ENCODE measurements at places on chromosomes 6 and 20. TPM values are rescaled to one million over a fixed set of nuclear protein-coding genes. Genes with fewer than 3 reads are reported as not detected.
A peak's percentile ranks its signal among the peaks of the same experiment; 100 is the strongest.

ZNF391 gene
- 8.4 TPM for total RNA-seq

GPR6 gene
- not detected for total RNA-seq

SPEF1 gene
- total RNA-seq: 0.55 TPM

PRL gene
- total RNA-seq: 0.48 TPM

HFE gene
- 2.6 TPM for total RNA-seq

MTFR2 gene
- 2.5 TPM for total RNA-seq

TRIM38 gene
- total RNA-seq: 16.1 TPM

HLA-DPB1 gene
- 10.9 TPM for total RNA-seq

VNN1 gene
- 1.3 TPM for total RNA-seq

DNA sequence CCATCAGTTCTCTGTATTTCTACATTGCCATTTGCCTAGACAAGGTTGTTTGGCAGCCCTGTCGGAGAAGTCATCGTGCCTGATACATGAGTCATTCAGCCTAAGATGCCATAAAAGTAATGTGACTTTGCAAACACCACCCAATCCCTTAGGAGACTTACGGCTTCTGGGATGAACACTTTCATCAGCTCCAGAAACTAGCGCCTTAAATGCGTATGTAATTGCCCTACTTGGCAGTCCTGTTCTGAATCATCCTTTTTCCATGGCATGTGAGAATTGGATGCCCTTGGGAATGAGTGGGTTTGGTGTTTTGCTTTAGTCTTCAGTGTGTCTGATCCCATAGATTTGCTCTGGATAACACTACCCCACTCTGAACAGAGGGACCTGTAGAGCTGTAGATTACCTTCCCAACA, 158.5 kb downstream of the SASH1 start:
- DNase-seq: no peak

DNA sequence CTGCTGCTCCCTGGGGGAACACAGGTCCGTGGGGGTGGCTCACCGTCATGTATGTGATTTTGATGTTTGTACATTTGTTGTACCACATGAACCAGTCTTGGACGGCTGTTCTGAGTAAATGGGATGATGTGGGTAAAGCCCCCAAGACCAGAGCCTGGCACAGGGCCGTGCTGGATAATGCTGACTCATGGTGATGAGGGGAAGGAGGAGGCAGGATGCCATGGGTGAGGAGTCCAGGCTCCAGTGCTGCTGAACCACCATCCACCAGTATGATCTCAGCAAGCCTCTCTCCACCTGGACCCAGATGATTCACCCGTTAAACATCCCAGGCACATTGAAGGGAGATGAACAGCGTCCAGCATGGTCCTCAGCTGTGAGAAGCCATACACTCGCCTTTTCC, 9.6 kb upstream of the APCDD1L start:
- DNase-seq: no peak

- DNase-seq: no peak
These were observed 30.8 kb upstream of the SYNCRIP start for GRCh38 chr6:85673198-85674139.

- DNase-seq: no peak
These were observed 322.5 kb downstream of the HACE1 start for GRCh38 chr6:104537180-104537579.

DNA sequence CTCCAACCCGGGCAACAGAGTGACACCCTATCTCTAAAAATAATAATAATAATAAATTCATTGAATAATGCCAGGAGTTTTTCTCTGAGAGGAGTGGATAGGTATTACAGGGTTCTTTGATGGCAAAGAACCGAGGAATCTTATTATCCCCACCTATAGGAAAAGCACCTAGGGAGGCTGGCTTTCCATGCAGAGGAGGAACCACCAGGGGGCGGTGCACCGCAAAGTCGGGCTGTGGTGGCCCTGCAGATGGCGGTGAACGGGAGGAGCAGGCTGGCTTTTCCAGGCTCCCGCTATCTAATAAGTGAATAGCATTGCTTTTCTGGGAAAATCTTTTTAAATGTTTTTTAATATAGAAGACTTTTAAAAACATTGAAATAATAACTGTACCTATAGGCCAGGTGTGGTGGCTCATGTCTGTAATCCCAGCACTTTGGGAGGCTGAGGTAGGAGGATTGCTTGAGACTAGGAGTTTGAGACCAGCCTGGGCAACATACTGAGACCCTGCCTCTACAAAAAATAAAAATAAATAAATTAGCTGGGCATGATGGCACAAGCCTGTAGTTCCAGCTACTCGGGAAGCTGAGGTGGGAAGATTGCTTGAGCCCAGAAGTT, 864.2 kb downstream of the KIF16B start:
- DNase-seq: no peak

DNA sequence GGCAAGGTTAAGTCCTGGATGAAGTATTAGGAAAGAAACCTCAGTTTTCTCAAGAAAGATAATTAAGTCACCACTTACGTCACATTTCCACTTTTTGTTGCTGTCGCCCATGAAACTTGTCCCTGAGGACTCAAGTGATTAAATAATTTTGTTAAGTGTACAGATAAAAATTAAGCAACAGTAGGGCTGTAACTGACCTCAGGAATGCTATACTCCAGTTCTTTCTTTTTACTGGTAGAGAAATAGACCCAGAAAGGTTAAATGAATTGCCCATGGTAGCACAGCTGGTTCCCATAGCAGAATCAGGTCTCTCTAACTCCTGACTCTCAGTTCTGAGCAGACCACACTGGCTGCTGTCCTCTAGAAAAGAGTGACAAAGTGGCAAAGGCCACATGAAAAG, 54.5 kb downstream of the CLIC5 start:
- DNase-seq: no peak

DNA sequence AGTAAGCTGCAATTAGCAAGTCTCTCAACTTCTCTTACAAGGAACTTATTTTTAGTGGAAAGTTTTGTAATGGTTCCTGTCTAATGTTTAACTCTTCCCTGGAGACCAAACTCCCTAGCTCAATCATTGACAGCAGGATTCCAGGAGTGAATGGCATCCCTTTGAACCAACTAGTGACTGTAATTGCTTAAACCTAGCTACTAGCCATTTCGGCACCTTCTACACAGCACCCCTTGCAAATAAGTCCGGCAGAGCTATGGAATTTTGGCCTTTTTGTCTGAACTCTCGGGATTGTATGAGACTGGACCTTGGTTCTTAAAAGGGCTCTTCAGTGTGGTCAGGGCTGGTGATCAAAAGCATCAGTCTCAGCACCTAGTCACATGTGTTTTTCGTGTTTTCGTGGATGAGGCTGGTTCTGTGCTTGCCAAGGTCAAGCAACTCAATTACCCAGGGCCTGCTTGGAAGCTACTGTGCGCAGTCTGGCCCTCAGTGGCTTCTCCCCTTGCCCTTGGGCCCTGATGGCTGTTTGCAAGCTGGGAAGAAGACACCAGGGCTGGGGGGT, 135.3 kb upstream of the NEDD9 start:
- no peak for DNase-seq

DNA sequence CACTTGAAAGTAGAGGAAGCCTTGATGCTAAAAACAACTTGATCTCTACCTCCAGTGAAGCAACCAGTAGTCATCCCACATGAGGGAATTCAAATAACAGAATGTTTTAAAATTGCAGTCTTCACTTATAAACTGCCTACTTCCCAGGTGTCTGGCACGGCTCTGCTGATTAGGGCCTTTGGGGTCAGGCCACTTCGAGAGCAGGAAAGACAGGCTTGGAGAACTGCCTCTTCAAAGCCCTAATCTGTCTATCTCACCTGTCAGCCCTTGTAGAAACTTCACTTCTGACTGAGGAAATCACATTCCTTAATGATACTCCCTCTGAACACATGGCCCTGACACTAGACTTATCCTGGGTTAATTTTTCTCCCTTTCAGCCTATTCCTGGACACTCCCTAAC, 458.6 kb downstream of the TENT5A start:
- DNase-seq: no peak

DNA sequence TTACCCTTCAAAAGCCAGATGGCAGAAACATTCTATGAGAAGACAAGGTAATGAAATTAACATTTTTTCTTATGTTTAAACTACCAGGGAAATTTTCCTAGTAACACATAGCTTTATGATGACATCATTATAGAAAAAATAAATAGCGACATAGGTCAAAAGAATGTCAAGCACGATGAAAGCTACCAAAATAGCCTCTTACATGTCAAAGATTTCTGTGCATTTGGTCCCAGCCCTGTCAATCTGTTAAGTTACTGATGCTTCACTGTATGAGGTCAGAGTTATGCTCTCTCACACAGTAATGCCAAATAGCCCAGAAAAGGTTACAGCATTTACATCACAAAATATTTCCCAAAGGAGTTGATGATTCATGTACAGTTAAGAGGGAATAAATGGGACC, 199.8 kb upstream of the DEFB112 start:
- DNase-seq: no peak

DNA sequence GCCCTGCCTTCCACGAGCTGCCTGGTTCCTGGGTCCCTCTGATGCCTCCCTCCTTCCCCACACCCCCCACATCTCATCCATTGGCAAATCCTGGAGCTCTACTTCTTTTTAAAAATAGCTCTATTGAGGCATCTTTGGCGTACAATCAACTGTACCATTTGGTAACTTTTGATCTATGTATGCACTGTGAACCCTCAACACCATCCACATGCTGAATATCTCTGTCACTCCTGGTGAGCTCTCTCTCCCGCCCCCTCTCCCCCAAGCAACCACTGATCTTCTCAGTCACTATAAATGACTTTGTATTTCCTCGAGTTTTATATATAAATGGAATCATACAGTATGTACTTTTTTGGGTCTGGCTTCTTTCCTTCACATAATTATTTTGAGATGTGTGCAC, 22.4 kb upstream of the PMEPA1 start:
- no peak for DNase-seq

DNA sequence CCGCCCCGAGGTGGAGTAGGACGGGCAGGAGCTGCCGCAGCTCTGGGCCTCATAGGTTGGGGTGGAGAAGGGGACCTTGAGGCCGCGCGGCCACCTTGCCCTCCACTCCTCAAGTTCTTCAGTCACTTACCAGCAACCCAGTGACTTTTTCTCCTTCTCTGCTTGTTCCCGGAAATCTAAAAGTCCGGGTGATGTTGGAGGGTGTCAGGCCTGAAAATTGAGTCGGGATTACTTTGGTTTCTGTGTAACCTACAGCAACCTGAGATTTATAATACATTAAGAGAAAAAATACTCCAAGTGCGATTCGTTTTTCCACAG, 338 bp downstream of the RWDD1 start:
- no peak for DNase-seq

GRCh38 chr6:112193535-112194051, 60.8 kb downstream of the LAMA4 start:
- DNase-seq: no peak

GRCh38 chr6:87692086-87692485, 9.9 kb downstream of the AKIRIN2 start:
- no peak for DNase-seq

- peak; percentile 82 for DNase-seq
These were observed 103.2 kb upstream of the DUSP22 start for GRCh38 chr6:188821-189655.

- DNase-seq: no peak
These were observed 1.5 kb downstream of the AGER start for GRCh38 chr6:32182555-32182981.
